ENCODE measurements at places on chromosomes 12 and 14. TPM values are rescaled to one million over a fixed set of nuclear protein-coding genes. Genes with fewer than 3 reads are reported as not detected.

DNA sequence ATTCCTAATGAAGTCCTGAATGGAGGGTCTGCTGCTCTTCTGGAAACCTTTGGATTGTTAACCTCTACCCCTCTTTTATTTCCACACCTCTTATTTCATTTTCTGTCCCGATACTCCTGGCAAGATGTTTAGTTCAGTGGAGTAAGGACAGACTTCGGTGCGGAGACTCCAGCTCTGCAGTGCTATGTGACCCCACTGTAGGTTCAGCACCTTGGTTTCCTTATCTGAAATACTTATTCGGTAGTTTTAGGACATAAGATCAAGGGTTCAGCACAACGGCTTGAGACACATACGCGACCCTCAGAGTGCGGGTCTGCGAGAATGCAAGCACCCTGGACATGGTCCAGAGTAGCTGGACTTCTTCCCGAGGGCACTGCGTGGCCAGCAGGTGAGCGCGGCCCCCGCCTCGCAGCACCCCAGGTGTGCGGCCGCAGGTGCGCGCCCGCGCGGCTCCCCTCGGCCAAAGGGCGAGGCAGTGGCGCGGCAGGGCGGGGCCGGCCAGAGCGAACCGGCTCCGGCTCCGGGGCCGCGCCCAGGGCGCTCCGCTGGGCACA is 465 bp upstream of the FGD4 start:
- H3K27ac ChIP-seq, result peak overlapping the region; percentile 99
- DNase-seq, result no peak
- H3K4me1 ChIP-seq, result peaks cover 3% of the 10 kb centered on the region
- H3K4me3 ChIP-seq, result peak overlapping the region; percentile 50

DNA sequence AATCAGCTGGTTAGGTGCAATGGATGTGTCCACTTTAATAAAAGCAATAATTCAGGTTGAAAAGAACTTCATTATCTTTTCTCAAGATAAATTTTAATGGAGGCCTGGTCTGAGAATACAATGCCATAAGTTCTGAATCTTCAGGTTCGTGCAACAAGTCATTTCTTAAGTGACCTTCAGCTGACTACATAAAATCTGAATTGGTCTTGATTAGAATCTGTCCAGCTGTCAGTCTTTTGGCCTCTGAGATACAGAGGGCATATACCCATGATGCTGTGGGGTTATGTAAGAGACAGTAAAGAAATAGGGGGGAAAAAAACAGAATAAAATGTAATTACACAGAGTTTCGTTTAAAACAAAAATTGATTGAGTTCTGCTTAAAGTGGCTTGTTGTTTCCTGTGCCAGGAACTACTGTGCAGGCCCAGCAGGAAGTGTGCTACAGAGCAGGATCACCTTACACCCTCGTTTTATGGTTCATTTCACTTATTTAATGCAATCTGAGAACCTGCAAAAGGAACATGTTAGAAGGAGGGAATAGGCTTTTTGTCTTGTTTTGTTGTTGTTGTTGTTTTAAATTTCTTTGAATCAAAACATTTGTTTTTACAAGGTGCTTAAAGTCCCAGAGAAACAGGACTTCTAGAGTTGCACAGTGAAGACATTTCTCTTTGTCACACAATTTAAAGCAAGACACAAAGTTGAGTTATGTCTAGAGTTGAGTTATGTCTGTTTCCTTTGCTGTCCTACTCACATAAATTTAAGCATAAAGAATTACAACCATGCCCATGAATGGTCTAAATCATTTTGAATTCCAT is 64.2 kb downstream of the LGR5 start:
- no peaks in the 10 kb centered on the region for H3K4me1 ChIP-seq
- no peak overlapping the region for H3K4me3 ChIP-seq
- H3K36me3 ChIP-seq, result no peaks in the 10 kb centered on the region
- no peaks in the 10 kb centered on the region for H3K27me3 ChIP-seq

DNA sequence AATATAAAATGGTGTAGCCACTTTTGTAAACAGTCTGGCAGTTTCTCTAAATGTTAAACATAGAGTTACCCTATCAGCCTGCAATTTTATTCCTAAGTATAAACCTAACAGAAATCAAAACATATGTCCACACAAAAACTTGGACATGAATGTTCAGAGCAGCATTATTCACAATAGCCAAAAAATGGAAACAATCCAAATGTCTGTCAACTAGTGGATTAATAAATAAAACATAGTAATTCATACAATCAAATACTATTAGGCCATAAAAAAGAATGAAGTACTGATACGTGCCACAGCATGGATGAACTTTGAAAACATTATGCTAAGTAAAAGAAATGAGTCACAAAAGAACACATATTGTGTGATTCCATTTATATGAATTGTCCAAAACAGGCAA is 196.5 kb downstream of the NUAK1 start:
- no peaks in the 10 kb centered on the region for H3K36me3 ChIP-seq
- no peak overlapping the region for H3K4me3 ChIP-seq
- no peak overlapping the region for H3K27ac ChIP-seq
- no peaks in the 10 kb centered on the region for H3K4me1 ChIP-seq

Gene KLHDC2
- polyA plus RNA-seq, result 40.0 TPM

- H3K4me3 ChIP-seq, result no peak overlapping the region
- no peaks in the 10 kb centered on the region for H3K36me3 ChIP-seq
- H3K27ac ChIP-seq, result no peak overlapping the region
- no peaks in the 10 kb centered on the region for H3K4me1 ChIP-seq
Measured at GRCh38 chr14:104428333-104428851, 151.2 kb upstream of the C14orf180 start.

Gene KLHL33
- polyA plus RNA-seq, result not detected
